HuH-7 (cell line): ENCODE measurements at places on chromosomes 6 and 20.

GRCh38 chr20:56392881-56393482 is 537 bp downstream of the CSTF1 start:
- no peak for DNase-seq

- DNase-seq, result no peak
Measured at GRCh38 chr6:168619560-168620314, 178.8 kb downstream of the SMOC2 start.

DNA sequence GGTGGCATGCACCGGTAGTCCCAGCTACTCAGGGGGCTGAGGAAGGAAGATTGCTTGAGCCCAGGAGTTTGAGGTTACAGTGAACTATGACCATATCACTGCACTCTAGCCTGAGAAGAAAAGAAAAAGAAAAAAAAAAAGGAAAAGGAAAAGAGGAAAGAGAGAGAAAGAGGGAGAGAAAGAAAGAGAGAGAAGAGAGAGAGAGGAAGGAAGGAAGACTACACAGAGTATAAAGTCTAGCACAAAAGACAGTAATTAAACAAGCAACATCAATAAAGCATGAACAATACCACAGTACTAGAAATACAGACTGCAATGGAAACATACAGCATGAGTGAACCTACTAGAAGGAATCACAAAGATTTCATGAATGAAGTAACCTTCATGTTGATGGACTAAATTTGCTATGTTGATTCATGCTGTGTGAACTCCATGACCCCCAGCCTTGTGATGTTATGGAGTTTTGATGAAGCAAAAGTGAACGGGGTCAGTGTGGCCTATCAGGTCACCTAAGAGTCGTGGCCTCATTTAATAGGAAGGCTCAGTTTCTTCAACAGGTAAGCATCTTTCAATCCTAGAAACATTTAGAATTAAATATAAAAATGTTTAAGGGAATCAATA is 57.6 kb downstream of the NUDT3 start:
- DNase-seq, result no peak

DNA sequence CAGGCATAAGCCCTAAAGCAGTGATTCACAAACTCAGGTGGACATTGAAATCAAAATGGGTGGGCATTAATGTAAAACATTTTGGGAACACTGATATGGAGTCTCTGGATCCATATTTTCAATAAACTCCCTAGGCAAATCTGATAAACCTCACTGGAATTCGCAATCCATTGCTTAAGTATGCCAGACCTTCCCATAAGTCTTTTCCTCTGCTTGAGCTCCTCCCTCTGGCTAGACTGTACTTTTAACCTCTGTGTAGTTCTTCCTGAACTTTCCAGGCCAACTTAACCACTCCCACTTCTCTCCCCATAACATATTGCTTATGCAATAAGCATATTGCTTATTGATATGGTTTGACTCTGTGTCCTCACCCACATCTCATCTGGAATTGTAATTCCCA is 629.7 kb upstream of the IMPG1 start:
- DNase-seq, result no peak

DNA sequence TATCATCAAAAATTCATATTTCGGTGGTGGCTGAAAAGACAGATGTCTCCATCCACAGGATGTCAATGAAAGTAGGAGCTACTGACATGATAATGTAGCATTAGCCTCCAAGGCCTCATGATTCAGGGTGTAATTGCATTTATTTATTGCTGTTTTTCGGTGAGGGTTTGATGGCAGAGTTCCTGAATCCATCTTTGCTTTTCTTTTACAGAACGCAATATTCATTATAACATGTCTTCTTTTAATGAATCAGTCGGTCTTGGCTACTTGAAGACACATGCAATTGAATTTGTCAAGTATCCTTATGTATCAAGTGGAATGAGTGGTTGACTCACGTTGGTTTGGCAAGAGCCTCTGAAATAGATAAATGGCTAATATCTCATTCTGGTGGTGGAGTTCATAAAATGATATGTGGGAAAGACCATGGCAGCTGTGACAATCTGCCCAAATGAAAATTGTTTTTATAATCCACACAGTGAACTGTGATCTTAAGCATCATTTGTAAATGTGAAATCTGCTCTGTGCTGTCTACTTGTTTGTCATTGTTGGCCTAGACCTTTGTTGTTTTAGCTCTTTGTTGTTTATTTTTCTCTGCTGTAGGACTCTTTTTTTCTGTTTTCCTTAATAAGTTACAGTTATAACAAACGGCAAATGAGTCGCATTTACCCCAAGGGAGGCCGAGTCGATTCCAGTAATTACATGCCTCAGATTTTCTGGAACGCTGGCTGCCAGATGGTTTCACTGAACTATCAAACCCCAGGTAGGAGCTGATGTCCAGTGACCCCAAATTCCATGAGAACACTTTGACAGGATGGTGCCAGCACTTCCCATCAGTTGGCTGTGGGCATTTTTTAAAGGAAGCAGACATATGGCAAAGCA is 105.7 kb upstream of the LAMP5 start:
- no peak for DNase-seq

- no peak for DNase-seq
Measured at GRCh38 chr20:12416281-12416680, 498.6 kb downstream of the BTBD3 start.

DNA sequence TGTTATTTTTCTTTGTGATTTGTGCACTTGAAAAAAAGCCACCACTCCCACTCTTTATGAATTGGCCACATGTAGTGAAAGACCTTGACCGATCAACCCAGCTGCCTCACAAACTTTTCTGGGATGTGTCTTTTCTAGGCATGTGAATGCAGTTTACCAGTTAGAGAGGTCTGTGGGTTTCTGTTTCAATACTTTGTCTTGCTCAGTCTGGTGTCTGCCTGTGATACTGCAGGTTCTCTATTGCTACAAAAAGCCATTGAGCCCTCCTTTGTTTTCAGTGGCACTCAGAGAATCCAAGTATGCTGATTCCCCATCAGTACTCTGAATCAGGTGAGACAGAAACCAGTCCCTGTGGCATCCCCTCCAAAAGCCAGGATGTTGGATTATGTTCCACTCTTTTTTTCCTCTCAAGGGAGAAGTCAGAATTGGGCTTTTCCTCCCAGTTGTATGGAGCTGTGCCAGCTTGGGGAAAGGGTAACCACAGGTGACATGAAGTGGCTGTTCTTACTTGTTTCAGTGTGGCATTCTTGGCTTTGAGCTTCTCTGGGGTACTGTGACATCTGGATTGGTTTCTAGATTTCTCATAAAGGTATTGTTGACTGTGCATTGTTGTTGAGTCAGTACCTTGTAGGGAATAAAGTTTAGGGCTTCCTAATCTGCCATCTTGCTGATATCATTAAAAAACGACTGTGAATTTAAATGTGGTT is 26.3 kb upstream of the ZFP64 start:
- DNase-seq, result no peak
